ENCODE measurements at places on chromosomes 13 and 19. TPM values are rescaled to one million over a fixed set of nuclear protein-coding genes. Genes with fewer than 3 reads are reported as not detected.

Gene TMTC4
- 21.0 TPM for total RNA-seq

Gene CAMSAP3
- 0.57 TPM for total RNA-seq

Gene GPR42
- total RNA-seq: not detected

Gene ZNF540
- 1.9 TPM for total RNA-seq

Gene PRR22
- 2.0 TPM for total RNA-seq

Gene KIR3DL2
- total RNA-seq: not detected

Gene MRPL4
- 57.0 TPM for total RNA-seq

Gene UCHL3
- total RNA-seq: 20.6 TPM

Gene SIGLEC12
- total RNA-seq: not detected
